ENCODE measurements at places on chromosomes 6 and 20.

DNA sequence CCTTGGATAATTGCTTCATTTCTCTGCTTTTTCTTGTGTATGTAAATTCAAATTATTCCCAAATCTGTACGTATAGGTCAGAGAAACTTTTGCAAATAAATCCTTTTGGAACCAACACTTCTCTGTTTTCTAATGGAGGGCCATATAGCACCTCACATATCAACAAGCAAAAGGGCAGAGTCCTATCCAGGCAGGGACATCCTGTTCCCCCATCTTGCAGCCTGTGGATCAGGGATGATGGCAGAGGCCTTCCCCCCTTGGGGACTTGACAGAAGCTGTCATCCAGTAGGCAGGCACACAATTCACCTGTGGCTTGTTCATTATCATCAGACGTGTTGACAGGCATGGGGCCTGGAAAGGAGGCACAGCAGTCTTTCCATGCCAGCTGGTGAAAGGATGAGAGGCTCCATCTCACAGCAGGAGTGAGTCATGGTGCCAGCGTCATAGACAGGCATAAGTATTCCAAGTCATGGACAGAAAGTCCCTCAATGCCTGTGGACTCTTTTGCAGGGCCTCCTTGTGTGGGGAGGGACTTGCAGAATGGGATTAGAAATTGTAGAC, 31.8 kb upstream of the PLEKHG1 start:
- DNase-seq: no peak

DNA sequence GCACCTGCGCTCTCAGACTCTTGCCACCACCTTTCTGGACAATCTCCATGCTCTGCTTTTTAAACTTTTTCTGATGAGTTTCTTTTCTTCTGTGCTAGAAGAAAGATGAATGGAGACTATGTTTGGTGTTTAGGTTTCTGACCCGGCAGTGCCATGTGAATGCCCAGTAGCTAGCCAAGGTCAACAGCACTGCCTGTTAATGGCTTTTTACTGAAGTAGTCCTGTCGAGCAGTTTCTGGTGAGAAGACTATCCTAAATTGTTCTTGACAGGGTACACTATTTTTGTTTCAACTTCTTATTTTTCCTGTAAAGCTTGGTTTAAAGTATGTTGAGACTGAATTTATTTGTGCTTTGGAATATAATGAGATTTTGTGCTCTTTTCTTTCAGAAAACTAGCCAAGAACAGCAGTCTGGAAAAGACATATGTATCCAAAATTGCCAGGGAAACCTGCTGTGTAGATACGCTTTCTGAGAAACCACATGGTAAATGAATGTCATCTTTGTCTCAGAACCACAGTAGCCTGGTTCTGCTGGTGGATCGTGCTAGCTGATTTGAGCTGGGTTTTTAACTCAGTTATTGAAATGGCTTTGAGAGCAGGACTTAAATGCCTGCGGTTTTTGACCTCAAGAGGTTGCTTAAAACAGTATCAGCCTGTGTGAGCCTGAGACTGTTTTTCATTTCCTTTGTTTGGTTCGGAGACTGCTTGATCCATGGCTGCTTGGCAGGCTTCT, 48.1 kb downstream of the KCNS1 start:
- DNase-seq: peak; percentile 67

- DNase-seq: no peak
Measured at GRCh38 chr6:92415656-92416055, 1003.7 kb downstream of the EPHA7 start.

DNA sequence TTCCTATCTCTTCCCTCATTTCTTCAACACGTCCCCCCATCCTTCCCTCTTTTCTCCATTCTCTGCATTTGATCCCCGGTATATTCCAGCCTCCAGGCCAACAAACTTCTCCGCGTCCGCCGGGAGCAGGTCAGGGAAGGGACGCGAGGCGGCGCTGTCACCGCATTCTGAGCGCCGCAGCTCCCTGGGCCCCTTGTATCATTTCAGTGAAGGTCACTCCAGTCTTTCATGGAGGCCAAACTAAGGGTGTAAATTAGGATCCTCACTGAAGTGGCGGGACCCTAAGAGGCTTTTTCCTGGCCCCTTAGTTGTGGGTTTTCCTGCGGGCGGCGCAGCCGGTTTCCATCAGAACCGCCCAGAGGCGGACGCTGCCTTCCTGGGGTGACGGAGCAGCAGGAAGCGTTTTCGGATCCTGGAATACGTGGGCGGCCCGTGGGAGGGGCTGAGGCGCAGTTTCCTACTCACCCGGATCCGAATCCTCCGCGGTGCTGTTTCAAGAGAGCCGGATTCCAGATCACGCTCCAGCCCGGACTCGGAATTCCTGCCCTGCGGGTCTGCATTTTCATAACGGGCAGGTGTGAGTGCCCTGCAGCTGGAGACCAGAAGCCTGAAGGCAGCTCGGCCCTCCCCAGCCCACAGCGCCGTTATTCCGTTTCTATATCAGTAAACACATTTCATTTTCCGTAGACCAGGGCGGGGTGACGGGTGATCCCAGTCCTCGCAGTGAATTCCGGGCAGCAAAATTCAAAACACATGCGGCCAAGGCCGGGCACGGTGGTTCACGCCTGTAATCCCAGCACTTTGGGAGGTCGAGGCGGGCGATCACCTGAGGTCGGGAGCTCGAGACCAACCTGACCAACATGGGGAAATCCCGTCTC, 3.6 kb upstream of the MICA start:
- DNase-seq: peak; percentile 47

- no peak for DNase-seq
Measured at GRCh38 chr20:48181261-48181935, 396.1 kb upstream of the SULF2 start.

- no peak for DNase-seq
Measured at GRCh38 chr6:169908403-169908933, 157.0 kb downstream of the ERMARD start.

DNA sequence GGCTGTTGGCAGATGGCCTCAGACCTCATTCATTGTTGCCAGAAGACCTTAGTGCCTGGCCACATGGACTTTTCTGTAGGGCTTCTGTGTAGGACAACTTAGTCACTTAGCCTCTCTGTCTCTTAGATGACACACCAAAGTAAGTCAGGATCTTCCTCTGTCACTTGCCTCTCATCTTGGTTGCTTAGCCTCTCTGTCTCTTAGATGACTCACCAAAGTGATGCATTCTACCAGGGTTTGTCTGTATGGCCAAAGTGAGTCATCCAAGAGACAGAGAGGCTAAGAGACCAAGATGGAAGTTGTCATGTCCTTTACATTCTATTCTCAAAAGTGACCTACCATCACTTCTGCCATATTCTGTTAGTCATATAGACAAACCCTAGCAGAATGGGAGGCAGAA, 255.9 kb upstream of the DEFB112 start:
- no peak for DNase-seq

DNA sequence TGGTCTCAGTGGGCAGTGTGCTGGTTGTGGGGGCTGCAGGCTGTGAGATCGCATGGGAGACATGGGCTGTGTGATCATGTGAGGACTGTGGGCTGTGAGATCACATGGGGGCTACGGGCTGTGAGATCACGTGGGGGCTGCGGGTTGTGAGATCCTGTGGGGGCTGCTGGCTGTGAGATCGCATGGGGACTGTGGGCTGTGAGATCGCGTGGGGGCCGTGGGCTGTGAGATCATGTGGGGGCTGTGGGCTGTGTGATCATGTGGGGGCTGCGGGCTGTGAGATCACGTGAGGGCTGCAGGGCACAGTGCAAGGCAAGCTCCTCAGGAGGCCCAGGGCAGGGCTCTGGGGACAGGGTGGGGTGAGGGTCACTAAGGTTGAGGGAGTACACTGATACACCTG, 140.5 kb upstream of the CST7 start:
- DNase-seq: no peak

- DNase-seq: no peak
Measured at GRCh38 chr20:48944663-48945297, 23.3 kb downstream of the ARFGEF2 start.

GRCh38 chr6:155377061-155377460, 62.8 kb upstream of the TFB1M start:
- no peak for DNase-seq

- no peak for DNase-seq
Measured at GRCh38 chr20:35637276-35637675, 21.6 kb downstream of the SPAG4 start.

DNA sequence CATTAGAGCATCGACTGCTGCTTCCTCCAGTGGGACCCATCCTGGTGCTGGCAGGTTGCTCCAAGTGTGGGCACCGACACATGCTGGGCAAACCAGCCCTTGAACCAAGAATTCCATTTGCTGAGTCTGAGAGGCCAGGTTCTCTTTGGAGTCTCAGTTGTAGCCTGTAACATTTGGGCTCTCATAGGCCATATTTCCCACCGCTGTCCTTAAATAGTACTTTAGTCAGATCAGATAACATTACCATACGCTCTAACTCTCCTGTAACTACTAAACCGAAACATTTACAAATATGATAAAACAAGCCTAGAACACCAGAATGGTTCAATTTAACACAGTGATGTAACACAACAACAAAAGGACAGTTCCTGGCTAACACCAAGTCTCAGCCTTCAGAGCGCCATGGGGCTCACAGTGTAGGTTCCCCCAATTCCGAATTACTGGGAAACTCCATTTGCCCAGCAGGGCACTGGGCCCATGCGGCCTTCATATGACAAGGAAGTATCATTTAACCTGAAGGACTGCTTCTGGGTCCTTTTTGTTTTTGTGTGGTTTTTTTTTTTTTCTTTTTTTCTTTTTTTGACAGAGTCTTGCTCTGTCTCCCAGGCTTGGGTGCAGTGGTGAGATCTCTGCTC, 28.4 kb upstream of the CD93 start:
- DNase-seq: no peak

DNA sequence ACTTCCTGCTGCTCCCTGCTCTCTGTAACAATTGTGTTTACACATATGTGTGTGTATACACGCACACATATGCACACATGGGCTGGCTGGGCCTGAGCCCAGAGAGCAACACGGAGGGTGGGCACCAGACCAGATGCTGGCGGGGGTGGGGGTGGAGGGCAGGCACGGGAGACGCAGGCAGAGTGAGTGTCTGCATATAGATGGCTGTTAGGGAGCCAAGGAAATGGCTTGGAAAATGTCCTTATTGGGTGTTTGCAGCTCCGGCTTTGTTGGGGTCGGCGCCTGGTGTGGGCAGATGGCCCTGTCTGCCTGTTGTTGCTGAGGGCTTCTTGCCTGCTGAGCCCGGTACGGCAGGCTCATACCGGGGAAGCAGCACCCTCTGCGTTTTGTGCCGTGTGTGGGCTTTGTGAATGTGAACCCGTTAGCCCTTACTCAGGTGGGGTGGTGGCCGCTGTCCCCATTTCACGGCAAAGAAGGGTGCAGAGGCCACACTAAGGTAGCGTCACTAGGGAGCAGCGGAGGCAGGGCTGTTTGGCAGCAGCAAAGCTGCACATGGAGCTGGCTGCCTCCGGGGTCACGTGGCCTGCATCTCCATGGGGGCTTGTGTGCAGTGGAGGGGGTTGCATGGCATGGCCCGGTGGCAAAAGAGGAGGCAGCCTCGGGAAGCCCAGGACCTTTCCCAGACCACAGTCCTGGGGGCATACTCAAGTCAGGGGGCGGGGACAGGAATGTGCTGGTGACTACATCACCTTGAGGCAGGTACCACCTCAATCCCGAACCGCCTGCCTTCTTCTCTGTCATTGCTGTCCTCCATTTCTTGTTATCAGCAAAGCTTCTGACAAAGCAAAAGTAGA, 47.4 kb upstream of the SRF start:
- no peak for DNase-seq

GRCh38 chr20:61378694-61379355, 126.8 kb downstream of the CDH4 start:
- no peak for DNase-seq

DNA sequence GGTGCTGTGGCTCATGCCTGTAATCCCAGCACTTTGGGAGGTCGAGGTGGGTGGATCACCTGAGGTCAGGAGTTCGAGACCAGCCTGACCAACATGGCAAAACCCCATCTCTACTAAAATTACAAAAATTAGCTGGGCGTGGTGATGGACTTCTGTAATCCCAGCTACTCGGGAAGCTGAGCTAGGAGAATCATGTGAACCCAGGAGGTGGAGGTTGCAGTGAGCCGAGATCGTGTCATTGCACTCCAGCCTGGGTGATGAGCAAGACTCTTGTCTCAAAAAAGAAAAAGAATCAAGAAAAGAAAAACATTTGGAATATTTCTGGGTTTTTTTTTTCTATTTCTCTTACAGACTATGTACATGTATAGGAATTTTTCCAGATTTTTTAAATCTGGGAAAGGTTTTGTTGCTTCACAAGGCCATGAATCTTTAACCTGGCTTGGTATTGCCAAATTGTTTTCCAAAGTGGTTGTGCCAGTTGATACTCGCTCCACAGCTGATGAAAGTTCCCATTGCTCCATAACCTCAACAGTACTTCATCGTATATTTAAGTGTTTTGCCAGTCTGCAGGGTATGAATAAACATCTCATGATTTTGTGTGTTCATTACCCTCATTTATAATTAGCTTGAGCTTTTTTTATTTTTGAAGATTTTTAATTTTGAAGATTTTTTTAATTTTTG, 33.5 kb downstream of the RNF217 start:
- no peak for DNase-seq

- DNase-seq: no peak
Measured at GRCh38 chr6:100084316-100084990, 90.4 kb upstream of the MCHR2 start.

- no peak for DNase-seq
Measured at GRCh38 chr20:52768694-52769093, 203.5 kb upstream of the TSHZ2 start.

- no peak for DNase-seq
Measured at GRCh38 chr6:149856256-149856994, 7.7 kb downstream of the LRP11 start.

- DNase-seq: no peak
Measured at GRCh38 chr6:143357561-143358255, 92.8 kb downstream of the ADAT2 start.

DNA sequence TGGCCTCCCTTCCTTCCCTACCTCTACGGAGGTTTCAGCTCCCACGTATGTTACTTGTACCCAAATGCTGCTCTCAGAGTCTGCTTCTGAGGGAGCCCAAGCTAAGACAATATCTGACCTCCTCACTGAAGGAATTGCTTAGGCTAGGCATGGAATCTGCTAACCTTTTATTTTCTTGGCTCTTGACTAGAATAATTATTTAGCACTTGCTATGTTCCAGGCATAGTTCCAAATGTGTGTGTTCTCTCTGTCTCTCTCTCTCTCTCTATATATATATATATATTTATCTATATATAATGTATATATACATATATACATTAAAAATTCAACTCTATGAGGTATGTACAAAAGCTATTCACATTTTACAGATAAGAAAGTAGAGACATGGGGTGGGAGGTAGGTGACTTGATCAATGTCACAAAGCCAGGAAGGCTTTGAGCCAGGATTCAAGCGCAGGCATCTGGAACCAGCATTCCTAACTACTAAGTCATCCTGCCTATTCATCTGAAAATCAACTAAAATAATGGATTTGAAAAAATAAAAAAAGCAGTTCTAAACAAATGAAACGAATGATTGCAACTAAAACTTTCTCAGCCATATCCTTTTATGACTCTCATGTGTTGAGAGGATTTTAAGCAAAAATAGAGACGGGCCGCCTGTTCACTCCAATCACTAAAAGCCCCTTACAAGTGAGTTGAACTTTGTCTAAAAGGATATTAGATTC, 189.7 kb upstream of the JAG1 start:
- DNase-seq: no peak
